ENCODE measurements at places on chromosomes 7 and 10.

DNA sequence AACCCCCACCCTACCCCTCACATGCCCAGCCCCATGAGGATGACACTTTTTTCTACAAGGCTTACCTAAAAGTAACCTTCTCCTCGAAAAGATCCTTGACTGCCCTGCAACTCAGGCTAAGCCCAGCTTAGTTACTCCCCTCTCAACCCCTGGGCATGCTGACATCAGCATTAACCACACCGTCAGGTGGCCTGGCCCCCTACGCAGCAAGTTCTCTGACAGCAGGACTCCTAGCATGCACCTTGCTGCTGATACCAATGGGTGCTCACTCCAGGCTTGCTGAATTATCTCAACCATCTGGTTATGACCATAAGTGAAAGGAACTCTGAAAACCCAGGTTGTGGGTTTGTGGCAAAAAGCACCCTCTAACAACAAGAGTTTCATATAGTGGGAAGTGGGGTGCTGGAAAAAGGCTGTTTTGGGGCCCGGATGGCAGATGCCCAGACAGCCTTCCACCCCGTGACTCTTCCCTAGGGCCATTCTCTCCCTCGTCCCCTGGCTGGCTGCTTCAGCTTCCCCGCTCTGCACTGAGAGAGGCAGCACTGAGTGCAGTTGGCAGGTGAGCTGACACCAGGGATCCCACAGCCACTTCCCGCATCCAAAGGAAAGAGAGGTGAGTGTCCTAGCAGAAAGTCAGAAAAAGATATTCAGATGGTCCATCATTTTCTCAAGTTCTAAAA lies 518.9 kb downstream of the KCNMA1 start:
- DNase-seq = no peak

DNA sequence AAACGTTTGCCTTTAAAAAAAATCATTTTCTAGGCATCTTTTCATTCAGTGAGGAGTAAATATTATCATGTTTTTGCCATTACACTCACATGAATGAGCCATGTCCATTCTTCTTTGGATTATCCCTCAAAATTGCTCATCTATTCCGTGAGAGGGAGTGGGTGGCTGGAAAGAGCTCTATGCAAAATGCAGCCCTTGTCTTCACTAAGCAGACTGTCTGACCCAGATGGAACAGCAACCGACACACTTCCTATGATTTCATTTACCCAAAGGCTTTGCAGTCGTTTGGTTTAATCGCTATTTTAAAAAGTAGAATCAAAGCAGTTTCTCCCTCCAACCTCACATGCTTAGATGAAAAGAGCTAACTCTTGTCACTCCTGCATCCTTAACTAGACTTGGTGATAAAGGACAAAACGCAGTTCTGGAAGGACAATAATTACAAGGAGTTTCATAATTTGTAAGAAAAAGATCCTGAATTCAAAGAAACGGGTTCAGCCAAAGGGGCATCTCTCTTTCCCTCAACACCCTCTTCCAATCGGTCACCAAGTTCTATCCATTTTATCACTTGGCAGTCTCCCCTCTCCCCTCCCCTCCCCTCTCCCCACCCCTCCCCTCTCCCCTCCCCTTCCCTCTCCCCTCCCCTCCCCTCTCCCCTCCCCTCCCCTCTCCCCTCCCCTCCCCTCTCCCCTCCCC lies 198.1 kb upstream of the STK17A start:
- no peak for DNase-seq

GRCh38 chr10:128095027-128095752 lies 31.0 kb downstream of the MKI67 start:
- DNase-seq = no peak

GRCh38 chr7:108114117-108114841 lies 15.9 kb downstream of the LAMB4 start:
- DNase-seq = no peak

DNA sequence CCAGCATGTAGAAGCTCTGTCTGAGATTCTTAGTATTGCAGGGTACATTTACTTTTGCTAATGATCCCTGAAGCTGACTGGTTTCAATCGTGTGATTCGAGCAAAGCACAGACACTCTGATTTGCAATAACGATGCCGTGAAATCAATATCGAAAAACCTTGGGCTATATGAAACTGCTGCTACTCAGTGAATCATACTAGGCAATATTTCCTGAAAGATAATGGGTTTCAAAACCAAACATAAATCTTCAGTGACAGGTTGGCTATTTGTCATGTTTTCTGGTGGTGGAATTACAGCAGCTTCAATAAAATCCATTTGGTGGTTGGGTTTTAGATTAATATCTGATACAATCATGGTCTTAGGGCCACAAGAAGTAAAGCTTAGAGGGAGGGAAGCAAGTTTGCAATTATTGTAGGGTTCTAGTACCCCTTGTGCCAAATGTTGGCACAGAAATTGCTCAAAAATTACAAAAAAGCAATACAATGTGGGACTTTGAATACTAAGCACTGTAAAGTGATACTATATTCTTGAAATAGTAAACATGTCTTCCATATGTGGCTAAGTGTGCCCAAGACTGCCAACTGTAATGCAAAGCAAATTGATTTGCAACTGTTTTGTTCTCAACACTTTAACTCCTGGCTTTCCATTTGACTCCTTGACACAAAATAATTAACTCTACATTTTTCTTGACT lies 112.4 kb upstream of the JAZF1 start:
- DNase-seq = peak; percentile 41

GRCh38 chr10:46328853-46329689 lies 42.3 kb downstream of the ANTXRL start:
- DNase-seq = no peak

DNA sequence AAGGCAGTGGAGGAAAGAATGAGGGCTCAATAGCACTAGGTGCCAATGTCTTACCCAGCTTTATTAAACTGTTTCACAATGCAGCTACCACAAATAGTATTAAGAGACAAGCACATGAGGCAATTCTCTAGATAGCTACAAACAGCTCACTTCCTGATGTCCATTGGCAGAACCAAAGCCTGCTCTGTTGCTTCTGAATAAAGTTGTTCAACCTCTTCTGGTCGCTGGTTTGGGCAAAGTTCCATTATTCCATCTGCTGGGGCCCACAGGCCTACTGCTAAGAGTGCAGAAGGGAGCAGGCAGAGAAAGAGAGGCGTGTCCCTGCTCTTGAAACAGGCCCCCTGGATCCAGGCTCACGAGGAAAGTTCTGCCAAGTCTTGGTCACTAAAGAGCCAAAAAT lies 173.9 kb downstream of the ZNF438 start:
- peak; percentile 9 for DNase-seq

DNA sequence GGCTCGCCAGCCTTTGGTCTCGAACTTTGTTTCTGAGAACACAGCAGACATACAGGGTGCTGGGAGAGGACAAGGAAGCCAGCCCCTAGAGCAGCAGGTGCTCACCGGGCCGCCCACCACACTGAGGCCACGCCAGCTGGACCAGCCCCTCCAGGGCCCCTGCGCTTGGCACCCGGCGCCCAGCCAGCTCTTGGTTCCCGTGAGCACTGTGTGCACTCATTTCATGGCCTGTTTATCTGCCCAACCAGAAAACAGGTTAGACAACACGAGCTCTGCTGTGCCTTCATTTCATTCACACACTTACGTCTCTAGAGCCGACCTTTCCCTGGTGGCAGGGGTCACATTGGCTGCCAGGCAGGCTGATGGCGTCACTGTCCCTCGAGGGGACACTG lies 104.0 kb downstream of the CYTH3 start:
- DNase-seq = no peak

- DNase-seq = no peak
These were observed 75.0 kb downstream of the PRKAG2 start for GRCh38 chr7:151801782-151802468.

GRCh38 chr10:47348661-47349470 lies 703 bp downstream of the RBP3 start:
- DNase-seq = no peak

- peak; percentile 88 for DNase-seq
These were observed 15.1 kb upstream of the ATE1 start for GRCh38 chr10:121942749-121943416.

DNA sequence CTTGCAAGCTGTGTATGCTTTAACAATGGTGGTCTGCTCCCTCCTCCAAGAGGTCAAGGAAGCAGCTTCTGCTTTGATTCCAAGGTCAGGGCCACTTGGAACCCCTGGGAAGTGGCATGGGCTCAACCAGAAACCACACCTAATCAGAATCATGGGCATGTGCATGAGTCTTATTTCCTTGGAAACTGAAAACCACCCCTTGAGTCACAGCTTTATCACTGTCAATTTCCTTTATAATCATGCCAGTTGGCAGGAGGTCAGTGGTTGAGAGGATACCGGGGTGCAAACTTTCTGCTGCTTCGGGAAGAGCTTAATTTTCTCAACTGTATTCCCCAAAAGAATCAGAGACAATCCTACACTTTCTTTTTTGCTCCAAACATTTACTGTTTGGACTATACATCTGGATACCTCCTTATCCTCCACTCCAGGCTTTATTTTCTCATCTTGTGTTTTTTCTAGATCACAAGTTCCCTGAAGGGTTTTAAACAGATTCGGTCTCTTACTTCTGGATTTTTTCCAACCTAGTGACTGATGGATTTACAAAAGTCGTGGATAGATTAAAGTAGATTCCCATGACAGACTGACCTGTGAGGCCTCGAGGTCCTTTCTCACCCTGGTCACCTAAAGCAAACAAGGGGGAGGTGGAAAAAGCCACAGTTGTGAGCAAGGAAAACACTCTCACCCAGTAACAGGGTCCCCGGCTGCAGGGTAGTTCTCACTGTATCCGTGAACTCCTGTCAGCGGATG lies 36.0 kb downstream of the COL17A1 start:
- DNase-seq = peak; percentile 67

GRCh38 chr10:350981-351501 lies 215.8 kb downstream of the ZMYND11 start:
- DNase-seq = no peak

GRCh38 chr7:15305002-15305600 lies 256.7 kb downstream of the AGMO start:
- DNase-seq = peak; percentile 50

- DNase-seq = no peak
These were observed 7.0 kb downstream of the TMEM243 start for GRCh38 chr7:87212498-87212897.

GRCh38 chr10:71158251-71158650 lies 54.1 kb upstream of the UNC5B start:
- DNase-seq = no peak

- DNase-seq = no peak
These were observed 1111.6 kb upstream of the SORCS1 start for GRCh38 chr10:108275895-108276685.

DNA sequence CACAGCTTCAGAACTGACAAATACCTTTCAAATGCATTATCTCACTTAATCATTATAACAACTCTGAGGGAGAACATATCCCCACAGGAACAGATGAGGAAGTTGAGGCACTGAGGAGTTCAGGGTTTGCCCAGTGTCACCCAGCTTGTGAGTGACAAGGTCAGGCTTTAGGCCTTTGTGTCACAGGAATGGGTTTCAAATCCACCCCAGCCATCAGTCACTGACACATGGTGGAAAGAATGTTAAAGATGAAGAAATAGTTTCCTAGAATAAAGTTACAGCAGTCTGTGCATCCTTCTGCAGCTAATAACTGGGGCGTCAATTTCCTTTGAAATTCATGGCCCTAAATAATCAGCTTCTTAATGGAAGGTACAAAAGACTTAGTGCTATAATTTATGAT lies 37.8 kb downstream of the SGCE start:
- no peak for DNase-seq
